Fibroblast of skin of back (primary cell): ENCODE measurements at places on chromosomes 3 and 15.

DNA sequence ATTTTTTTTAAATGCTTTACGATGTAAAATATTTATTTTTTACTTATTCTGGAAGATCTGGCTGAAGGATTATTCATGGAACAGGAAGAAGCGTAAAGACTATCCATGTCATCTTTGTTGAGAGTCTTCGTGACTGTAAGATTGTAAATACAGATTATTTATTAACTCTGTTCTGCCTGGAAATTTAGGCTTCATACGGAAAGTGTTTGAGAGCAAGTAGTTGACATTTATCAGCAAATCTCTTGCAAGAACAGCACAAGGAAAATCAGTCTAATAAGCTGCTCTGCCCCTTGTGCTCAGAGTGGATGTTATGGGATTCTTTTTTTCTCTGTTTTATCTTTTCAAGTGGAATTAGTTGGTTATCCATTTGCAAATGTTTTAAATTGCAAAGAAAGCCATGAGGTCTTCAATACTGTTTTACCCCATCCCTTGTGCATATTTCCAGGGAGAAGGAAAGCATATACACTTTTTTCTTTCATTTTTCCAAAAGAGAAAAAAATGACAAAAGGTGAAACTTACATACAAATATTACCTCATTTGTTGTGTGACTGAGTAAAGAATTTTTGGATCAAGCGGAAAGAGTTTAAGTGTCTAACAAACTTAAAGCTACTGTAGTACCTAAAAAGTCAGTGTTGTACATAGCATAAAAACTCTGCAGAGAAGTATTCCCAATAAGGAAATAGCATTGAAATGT, 15.6 kb downstream of the THBS1 start:
- DNase-seq = peak; percentile 43

- no peak for DNase-seq
Observed at GRCh38 chr3:137347817-137348368, 390.1 kb downstream of the IL20RB start.

DNA sequence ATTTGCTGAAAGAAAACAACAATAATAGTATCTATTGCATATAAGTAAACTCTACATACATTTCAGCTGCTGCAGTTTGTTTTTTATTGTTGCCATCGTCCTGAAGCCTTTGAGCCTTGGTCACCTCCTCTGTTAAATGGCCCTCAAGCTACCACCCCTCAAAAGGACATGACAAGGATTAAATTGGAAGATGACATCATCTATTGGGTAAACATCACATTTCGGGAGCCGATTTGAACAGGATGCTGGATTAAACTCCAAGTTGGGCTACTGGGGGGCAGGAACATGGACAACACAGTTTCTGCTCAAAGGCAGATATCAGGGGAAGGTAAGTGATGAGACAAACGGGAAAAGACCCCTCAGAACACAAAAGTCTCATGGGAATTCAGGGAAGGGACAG, 92.3 kb upstream of the ATP2B2 start:
- no peak for DNase-seq

- peak; percentile 42 for DNase-seq
Observed at GRCh38 chr15:51117270-51117669, 22.6 kb upstream of the TNFAIP8L3 start.

DNA sequence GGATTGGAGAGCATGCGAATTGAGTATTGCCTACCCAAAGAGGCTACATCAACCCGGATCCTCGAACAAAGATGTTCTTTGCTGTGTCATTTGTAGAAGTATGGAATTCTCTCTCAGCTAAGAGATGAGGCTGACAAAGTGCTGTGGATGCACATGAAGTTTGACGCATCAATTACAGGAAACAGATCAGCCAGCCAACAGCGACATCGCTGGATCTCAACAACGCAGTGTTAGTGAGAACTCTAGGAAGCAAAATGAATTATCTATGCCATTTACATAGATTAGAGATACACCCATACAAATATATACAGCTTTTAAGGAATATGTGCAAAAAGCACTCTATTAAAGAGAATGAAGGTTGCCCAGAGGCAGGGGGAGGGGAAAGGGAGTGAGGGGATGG, 160.6 kb upstream of the RGMA start:
- DNase-seq = no peak

DNA sequence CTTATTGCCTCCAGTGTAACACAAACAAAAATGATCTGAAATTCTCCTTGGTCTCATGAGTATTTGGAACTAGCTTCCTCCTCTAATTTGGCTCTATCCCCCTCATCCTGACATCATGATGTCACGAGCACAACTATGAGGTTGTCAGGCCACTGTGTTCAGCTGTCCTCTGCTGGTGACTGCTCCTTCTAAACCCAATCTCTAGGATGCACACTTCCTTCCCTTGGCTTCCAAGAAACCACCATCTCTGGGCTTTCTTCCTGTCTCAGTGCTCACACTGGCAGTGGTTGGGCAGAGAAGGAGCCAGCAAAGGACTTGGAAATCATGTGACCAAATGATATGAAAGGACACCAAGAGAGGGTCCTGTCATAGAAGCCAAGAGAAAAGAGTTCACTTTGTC, 30.7 kb upstream of the EIF1B start:
- no peak for DNase-seq

- peak; percentile 6 for DNase-seq
Observed at GRCh38 chr15:90716317-90716975, 700 bp upstream of the BLM start.

DNA sequence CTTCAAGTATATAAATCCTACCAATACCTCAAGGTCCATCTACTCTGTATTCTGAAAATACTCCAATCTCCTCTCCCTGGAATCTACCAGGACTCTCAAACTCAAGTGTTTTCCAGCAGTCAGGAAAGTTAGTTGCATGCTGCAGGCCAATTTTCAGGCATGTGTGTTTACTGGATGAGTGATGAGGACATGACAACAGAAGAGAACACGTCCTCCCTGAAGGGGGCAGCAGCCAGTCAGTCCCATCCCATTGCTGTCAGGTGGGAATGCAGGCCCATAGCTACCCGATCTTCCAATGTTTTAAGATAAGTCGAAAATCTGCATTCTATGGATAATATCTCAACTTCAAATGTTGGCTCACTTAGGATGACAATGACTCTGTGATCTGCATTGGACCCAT, 496.2 kb downstream of the FHIT start:
- DNase-seq = no peak

DNA sequence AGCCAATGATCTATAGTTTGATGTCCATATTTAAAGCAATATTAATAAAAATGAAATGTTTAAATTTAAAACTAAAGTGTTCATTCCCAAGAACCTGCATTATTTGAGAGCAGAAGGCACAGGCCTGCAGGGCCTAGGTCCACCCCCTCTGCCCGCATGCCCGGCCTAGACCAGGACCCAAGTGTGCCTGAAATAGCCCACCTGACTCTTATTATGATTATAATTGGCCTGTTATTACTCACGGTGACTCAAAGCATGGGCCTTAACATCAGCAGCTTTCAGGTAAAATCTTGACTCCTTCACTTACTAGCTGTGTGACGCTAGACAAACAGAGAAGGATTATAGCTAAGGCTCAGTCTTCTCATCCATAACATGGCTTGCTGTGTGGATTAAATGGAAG, 128.8 kb downstream of the PLCL2 start:
- no peak for DNase-seq

DNA sequence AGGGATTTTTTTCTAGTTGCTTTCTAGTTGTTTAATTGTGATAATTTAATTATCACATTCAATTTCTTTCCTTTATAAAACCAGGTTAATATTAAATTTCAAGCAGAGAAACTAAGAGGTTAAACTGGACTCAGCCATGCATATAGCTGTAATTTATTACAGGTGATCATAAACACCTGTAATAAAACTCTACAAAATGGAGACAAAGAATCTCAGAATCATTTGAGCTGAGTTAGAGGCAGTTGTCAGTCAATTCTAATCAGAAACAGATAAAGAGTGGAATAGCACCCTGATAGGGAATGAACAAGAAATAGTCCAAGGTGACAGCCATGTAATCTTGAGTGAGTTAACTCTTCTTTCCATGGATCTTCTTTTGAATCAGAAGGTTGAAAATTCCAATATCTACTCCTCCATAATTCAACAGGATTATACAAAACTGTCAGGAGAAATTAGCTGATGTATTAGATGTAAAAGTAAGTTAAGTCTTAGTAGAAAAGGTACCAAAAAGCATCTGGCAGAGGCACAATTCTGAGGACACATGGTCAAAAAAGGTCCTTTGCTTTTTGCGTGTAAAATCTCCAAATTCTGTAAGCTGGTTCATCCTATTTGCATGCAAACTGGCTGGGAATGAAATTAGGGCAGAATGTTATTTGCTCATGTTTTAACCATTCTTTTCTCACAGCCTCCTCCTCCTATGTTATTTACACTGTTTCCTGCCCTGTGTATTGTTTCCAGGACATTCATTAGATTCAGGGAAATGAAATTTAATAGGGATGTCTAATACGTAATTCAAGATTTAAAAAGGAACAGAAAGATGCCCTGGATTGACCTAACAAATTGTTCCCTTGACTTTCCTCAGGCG, 39.4 kb upstream of the B3GNT5 start:
- DNase-seq = no peak

DNA sequence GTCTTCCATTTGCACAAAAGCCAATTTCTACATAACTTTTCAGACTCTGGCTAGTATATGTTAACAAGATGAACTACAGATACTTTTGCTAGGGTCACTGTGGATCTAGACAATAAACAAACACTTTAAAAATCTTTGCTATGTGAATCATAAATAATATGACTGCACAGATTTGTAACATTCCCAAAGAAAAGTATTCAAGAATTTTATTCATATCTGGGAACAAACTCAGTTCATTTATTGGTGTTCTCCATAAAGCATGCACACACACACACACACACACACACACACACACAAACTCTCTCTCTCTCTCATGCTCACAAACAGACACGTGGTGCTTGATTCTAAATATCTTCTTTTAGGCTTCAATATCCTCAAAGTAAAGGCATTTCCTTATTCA, 18.8 kb upstream of the THRB start:
- peak; percentile 78 for DNase-seq

GRCh38 chr15:52524223-52525136, 4.2 kb downstream of the MYO5A start:
- DNase-seq = no peak

- DNase-seq = no peak
Observed at GRCh38 chr3:189307963-189308362, 136.2 kb downstream of the TPRG1 start.

DNA sequence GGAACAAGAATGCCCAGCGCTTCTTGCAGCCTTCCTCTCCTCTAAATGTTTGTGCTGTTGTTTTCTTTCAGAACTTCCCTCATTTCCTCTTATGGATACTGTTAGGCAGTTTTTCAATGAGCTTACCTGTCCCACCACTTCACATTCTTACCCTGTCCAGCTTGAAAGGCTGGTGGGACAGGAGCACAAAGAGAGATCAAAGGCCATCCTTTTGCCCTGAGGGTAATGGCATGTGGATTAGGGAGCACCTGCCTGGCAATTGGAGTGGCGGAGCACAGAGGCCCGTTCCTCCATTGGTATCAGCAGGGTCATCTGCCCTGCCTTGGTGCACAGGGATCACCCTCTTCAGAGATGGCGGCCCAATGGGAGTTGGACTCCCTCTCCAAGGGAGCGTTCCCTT, 170.1 kb upstream of the UBE3A start:
- no peak for DNase-seq

GRCh38 chr3:138384976-138385375, 36.6 kb downstream of the MRAS start:
- DNase-seq = no peak

- no peak for DNase-seq
Observed at GRCh38 chr3:127028781-127029657, 46.1 kb downstream of the PLXNA1 start.

GRCh38 chr3:116093374-116093773, 351.9 kb downstream of the LSAMP start:
- DNase-seq = no peak

GRCh38 chr3:57910990-57911389, 97.2 kb upstream of the FLNB start:
- peak; percentile 35 for DNase-seq

- no peak for DNase-seq
Observed at GRCh38 chr3:15512166-15512565, 9.3 kb downstream of the COLQ start.

DNA sequence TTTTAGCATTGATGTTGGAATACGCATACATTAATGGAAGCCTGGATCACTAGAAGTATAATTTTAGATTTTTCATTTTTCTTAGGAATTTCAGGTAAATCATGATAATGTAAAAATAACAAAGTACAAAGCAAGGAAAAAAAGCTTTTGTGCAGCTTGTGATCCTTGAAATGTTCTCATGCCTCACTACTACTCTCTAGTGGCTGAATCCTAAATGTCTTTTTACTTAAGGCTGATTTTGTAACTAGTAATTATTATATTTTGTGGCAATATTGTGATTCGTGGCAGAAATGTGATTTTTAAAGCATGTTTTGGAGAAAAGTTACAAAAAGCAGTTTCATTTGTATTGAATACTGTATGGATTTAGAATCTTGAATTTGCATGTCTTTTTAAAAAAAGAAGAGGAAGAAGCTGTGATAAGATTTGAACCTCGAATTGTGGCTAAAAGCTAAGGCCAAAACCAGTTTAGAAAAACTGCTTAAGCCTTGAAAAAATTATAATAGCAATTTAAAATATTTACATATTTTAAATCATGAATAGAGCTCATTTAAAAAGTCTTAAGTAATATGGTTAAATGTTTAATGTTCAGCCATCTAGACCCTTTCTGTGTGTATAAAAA, 39.0 kb downstream of the U2SURP start:
- peak; percentile 14 for DNase-seq

DNA sequence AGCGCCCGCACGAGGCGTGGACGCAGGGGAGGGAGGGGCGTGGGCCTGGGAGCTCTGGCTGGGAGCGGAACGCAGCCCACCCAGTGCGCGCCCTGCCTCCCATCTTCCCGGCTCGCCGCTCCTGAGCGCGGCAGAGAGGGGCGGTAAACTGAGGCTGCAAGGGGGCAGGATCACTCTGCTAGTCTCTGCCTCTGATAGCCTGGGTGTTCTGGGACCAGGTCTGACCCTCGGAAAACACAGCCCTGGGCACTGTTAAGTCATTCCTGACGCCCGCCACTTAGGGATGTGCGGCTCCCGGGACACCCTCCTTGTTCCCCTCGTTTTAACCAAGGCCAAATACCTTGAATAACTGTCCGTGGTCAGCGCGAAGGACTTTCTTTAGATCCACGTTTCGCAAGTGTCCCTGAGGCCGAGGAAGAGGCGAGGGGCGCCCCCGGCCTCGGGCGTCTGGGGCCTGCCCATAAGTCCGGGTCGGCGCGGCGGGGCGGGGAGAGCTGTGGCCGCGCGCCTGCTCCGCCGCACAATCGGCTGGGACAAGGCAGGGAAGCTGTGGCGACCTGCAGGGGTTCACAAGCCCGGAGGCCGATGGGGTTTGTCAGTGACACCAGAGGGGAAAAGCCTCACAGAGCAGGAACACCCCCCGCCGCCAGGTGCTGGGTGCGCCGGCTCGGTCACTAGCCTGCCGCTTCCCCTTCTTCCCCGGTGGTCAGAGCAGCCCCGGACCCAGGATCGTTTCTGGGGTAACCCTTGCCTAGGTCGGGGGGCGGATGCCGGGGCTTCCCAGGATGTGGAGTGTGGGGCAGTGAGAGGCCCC, 1.5 kb downstream of the ITPKA start:
- no peak for DNase-seq

DNA sequence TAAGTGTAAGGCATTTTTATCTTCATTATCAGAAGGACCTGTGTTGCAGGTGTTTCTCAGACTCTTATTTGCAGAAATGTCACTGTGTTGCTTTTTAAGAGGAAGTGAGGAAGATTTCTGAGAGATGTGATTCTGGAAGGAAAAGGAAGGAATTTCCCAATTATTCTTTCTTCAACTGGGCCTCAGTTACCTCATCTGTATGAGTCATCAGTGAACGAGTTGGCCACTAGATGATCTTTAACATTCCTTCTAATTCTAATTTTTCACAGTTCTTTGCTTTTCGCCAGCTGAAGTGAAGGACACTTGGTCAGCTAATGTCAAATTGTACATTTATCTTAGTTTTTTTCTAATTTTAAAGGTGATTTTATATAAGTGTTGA, 28.9 kb downstream of the CLEC3B start:
- peak; percentile 72 for DNase-seq
